ENCODE measurements at places on chromosomes 16 and 17. TPM values are rescaled to one million over a fixed set of nuclear protein-coding genes. Genes with fewer than 3 reads are reported as not detected.

Gene FOXL1
- 0.83 TPM for total RNA-seq

GRCh38 chr17:27529230-27529796 lies 73.1 kb downstream of the KSR1 start:
- DNase-seq, result no peak

GRCh38 chr17:79608624-79608959 lies 2.3 kb downstream of the RBFOX3 start:
- no peak for DNase-seq

GRCh38 chr16:19980632-19981265 lies 92.9 kb downstream of the GPR139 start:
- no peak for DNase-seq

- DNase-seq, result no peak
These were observed 29.6 kb upstream of the ZFPM1 start for GRCh38 chr16:88423448-88423850.

GRCh38 chr16:56350491-56351405 lies 74.6 kb downstream of the AMFR start:
- DNase-seq, result no peak

DNA sequence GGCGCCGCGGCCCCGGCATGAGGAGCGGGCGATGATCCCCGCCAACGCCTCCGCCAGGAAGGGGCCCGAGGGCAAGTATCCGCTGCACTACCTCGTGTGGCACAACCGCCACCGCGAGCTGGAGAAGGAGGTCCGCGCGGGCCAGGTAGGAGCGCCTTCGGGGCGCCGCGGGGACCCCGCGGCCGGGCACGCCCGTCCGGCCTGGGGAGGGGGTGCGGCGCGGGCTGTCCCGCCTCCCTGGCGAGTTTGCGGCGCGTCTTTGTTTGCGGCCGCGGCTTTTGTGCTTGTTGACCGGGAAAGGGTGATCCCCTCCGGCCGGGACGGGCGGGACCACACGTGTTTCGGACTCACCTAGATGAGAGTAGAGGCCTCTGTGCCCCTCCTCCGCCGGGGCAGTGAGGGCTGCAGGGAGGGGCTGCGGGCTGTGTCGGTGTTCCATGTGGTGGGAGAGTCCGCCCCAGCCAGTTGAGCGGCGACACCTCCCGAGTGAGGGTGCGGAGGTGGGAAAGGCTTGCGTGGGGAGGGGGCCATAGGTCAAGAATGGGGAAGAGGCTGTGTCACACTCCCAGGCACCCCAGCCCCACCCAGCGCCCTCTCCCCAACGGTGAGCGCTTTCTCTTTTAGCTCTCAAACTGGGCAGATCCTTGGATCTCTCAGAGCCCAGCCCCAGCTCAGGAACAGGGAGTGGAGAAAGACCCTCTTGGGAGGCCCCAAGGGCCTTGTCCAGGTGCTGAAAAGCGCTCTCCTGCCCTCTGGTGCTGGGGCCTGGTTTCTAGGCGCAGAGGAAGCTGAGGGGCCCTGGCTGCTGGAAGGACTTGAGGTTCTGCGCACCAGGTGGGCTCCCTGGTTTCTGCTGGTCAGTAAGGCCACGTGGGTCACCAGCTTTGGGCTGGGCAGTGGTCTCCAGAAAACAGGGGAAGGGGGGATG lies 923 bp downstream of the ANKRD13B start:
- DNase-seq, result no peak

DNA sequence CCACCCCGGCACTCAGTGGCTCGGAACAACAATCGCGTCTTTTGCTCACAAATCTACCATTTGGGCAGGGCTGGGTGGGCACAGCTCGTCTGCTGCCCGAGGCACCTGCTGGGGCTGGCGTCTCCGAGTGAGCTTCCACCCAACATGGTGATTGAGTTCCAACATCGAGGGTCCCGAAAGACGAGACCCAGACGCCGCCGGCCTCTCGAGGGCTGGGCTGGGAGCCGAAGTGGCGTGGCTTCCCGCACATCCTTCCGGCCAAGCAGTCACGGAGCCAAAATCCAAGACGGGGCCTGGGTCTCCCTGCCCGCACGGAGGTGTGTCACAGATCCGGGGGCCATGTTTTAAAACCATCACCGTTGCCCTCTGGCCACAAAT lies 7.5 kb upstream of the ZFPM1 start:
- no peak for DNase-seq

- DNase-seq, result no peak
These were observed 56.9 kb downstream of the CYB5D2 start for GRCh38 chr17:4199818-4200402.

Gene CD7
- total RNA-seq, result 2.0 TPM

- no peak for DNase-seq
These were observed 6.9 kb downstream of the CHD9 start for GRCh38 chr16:53061701-53062159.

DNA sequence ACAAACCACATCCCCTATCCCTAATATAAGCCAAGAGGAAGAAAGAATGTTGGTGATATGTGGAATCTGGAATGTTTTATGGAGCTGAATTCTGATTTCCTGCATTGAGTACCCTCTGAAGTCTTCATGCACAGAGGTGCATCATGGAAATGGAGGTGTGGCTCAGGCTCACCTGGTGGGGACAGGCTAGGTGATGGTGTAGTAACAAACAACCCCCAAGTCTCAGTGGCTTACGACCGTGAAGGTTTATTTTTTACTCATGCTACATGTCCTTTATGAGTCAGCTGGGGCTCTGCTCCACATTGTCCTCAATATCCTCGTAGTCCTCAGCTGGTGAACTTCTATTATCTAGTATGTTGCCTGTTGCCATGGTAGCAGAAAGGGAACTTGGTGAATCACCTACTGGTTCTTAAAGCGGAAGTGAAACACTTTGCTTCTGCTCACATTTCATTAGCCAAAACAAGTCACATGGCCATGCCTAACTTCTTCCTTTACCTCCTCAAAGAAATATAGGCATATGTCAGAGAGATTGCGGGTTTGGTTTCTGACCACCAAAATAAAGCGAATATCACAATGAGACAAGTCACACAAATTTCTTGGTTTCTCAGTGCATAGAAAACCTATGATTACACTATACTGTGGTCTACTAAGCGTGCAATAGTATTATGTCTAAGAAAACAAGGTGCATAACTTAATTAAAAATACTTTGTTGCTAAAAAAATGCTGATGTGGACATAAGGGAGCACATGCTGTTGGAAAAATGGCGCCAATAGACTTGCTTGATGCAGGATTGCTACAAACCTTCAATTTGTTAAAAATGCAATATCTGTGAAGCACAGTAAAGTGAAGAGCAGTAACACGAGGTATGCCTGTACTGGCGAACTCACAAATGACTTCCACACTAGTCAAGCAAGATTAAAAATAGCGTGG lies at the start of gene PMFBP1:
Gene PMFBP1 (minus strand): TSS at position 51 of the 930 bp plus-strand sequence. CDS start 947 bp downstream, outside the sequence.
- DNase-seq, result no peak

DNA sequence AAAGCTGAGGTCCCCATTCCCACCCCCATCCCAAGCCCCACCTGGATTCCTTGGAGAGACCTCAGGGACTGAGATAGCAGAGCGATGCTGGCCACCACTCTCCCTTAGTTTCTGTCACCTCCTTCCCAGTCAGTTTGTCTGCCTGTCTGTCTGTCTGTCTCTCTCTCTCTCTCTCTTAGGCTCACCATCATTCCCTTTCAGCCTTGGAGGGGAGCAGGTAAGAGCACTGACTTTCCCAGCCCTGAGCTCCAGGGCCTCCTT lies 5.9 kb downstream of the CD300LB start:
- peak; percentile 66 for DNase-seq

- no peak for DNase-seq
These were observed 60.1 kb downstream of the SRCIN1 start for GRCh38 chr17:38545531-38546225.

DNA sequence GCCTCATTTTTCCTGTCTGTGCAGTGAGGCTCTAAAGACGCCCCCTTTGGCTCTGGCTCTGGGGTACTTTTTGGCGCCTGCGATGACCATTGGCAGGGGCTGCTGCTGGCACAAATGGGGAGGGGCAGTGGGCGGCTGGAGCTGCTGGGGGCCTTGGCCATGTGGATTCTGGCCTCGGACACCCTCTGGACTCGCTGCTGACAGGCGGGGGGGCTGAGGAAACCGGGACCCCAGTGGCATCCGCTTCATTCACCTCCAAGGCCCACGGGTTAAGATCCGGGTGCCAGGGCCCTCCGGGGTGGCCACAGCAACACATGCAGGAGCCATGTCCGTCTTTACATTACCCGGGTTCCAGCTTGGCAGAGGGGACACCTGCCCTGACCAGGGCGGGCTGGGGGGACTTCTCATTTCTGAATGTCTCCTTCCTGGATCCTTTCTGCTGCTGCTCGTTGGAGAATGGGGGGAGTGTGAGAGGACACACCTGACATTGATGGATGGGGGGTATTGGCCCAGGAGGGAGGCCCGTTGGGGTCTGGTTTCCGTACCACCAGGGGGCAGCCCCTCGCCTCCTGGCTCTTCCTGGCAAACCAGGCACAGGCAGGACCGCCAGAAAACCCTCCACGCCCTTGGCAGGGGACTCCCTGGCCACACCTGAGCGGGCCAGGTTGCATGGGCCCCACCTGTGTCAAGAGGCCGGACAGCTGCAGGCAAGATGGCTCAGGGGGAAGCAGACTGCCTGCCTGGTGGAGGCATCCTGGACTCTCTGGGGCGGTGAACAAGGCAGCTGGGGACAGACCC lies 21.8 kb downstream of the GSE1 start:
- DNase-seq, result no peak

DNA sequence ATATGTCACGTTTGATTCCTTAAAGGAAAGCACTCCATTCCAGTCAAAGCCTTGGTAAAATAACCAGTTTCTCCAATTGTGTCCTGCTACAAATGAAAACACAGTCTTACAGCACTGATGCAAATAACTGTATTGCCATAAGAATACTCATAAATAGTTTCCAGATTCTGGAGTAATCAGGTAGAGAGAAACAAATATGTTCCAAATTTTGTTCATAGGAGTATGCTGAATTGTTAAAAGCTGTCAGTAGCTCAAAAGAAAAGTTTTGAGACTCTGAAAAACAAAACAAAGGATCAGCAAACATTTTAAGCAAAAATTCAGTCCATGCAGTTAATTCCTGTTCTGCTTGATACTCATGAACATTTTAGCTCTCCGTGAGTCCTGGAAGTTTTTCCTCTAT lies 7.8 kb downstream of the DHRS7B start:
- DNase-seq, result no peak

DNA sequence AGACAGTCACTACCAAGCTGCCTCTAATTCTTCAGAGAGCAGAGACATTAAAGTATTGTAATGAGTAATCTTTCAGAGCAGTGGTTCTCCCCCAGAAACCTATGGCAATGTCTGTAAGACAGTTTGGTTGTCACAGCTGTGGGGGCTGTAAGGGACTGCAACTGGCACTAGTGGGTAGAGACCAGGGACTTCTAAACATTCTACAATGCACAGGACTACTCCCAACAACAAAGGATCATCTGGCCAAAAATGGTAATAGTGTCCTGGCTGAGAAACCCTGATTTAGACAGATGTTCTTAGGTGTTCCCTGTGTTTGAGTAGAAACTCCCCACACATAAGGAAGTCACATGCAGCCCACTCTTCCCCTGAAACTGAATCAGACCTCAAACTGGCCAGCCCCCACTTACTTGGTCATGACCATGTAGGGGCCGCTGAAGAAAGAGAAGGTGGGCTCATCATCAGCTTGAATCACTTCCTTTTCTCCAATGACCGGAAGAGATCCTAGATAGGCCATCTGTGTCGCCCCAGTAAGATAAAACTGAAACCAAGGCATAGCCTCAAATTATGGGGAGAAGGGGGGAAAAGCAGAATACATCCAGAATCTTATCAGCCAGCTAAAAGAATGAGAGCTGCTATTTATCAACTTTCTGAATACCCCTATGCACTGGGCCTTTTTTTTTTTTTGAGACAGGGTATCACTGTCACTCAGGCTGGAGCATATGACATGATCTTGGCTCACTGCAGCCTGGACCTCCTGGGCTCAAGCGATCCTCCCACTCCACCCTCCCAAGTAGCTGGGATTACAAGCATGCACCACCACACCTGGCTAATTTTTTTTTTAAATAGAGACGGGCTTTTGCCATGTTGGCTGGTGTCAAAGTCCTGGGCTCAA lies 75.8 kb downstream of the TEX14 start:
- no peak for DNase-seq

DNA sequence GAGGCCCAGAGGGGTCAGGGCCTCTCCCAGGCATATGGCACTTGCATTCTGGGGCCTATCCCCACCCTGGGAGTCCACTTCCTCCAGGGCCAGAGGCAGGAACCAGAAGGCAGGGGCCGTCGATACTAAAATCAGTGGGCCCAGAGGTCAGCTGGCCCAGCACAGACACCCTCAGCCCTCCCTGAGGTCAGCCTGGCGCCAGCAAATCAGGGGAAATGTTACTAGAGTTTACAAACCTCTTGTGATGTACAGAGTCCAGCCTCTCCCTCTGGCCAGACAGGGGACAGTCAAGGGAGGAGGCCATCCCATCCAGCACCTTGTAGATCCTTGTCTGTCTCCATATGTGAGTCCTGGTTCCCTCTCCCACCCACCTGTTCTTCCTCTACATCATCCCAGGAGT lies 10.8 kb downstream of the CDH5 start:
- DNase-seq, result no peak

- no peak for DNase-seq
These were observed 14.4 kb downstream of the ADAM11 start for GRCh38 chr17:44773140-44773539.

- no peak for DNase-seq
These were observed 3.9 kb upstream of the TNFSF12 start for GRCh38 chr17:7544911-7545310.

Gene GCGR
- total RNA-seq, result 0.40 TPM

DNA sequence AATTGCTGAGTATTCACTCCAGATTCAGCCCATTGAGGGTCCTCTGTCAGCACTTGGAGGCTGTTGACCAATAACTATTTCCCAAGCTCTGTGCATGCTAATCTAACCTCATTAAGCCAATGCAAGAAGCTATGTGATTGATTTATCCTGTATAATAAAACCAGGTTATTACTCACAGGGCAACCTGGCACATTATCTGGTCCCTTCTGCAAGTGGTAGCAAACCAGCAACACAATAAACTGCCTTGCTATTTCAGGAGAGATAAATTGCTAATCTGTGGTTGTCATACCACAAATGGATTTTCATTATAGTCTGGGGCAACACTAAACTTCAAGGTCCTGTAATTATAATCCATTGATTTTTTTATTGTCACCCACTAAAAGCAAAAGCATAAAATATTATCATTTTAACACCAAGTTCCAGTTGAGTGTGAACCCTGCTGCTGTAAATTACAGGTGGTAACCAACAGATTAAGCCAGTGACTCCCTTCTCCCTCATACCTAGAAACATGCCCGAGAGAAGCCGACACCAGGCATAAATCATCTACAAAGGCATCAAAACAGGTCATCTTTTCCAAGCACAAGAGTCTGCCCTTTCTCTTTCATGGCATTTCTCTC lies 51.1 kb upstream of the SOX9 start:
- DNase-seq, result no peak

All from esophagus muscularis mucosa (tissue), 4 donors.